ENCODE measurements at places on chromosomes 16 and 17.

GRCh38 chr17:66932311-66932710 is 32.2 kb upstream of the CACNG4 start:
- no peak for DNase-seq

DNA sequence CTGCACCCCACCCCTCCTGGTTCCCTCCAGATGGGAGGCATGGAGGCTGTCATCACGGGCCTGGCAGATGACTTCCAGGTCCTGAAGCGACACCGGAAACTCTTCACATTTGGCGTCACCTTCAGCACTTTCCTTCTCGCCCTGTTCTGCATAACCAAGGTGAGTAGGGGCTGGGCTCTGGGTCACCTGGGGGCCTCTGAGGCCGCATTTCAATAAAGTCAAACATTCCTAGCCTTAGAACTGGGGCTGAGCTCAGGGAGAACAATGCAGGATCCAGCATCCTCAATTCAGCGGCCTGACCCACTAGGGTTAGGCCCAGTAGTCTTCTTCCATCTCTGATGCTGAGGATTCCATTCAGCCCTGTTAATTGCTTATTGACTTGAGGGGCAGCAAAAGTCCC is 42.1 kb downstream of the SLC6A2 start:
- DNase-seq, result no peak

DNA sequence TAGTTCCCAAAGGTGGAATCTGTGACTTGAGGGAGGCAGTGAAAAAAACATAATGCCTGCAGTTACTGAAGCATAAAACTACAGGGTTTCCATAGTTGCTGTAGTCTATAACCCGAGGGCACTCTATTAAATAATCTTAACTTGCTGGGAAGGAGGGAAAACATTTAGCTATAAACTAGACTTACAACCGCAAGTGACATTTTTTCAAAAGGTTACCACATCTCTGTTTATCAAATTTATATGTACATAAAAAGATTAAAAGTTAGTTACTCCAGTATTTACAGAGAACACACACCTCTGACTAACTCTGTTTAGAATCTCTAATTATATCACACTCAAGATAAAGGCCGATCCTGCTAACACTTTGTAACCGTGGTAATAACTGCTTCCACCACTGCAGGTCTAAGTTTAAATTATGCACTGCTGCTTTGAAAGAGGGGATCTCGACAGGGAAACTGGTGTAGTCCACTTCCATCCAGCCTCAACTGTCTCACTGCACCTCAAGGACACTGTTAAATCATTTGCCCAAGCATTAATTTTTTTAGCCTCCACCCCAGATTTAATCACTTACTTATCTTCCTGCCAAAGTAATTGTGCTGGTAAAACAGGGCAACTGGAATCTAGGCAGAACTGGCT is 14.6 kb downstream of the KCNJ16 start:
- DNase-seq, result no peak

GRCh38 chr17:58960068-58960467 is 146.6 kb downstream of the TRIM37 start:
- peak; percentile 62 for DNase-seq

- DNase-seq, result no peak
Observed at GRCh38 chr16:89107203-89107582, 13.5 kb downstream of the ACSF3 start.

DNA sequence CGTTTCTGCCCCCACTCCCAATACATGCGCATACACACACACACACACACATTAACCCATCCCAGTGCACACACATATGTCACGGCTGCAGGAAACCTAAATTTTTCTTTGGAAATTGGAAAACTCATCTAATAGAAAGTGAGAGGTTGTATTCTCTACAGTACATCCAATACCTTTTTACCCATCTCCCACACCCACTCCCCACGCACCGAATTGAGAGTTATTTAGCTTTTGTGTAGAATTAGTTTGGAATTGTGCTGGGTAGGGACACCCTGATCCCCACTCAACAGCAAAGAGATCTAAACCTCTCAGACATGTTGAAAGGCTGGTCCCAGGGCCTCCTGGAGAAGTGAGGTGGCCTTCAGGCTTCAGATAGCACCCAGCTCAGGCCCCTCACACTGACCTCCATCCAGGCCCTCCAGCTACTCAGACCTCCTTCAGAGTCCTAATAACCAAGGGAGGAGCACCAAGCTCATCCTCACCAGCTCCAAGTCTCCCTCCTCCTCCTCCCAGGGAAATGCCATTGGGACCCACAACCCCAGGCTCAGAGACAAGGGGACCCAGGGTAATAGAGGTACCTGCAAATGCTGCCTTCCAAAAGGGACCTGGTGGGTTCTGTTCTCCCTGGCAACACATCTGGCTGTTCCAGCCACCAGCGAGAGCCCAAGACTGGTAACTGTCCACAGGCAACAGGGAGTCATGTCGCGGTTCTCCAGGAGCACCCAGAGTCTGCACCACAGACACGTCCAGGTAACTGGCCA is 955 bp downstream of the HOXB13 start:
- no peak for DNase-seq

DNA sequence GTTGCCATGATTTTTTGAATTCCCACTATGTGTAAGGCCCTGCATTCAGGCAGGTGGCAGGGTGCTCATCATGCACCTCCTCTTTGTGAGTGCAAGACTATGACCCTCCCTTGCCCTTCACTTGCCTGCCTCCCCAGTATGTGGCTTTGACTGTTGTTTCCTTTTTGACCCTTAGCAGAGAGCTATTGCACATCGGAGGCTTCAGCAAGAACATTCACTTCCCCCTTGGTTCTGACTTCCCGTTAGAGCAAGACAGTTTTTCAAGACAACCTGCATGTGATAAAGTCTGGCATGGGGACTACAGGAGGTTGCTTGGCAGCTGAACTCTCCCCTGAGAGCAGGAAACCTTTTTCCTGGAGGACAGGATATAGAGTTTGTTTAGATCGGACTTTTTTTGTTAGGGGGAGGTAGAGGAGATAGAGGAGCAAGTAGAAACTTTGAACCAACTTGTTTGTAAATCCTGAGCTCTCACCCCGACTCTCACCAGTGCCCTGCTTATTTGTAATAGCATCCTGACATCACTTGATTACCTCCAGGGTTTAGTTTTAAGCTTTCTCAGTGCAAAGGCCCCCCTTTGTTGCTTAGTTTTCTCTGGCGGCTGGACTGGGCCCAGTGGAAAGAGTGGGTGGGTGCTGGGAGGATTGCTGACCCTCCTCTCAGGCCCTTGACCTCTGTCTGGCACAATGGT is 34.3 kb downstream of the LIMD2 start:
- no peak for DNase-seq

- DNase-seq, result peak; percentile 69
Observed at GRCh38 chr16:4679850-4680636, 13.3 kb upstream of the NUDT16L1 start.

DNA sequence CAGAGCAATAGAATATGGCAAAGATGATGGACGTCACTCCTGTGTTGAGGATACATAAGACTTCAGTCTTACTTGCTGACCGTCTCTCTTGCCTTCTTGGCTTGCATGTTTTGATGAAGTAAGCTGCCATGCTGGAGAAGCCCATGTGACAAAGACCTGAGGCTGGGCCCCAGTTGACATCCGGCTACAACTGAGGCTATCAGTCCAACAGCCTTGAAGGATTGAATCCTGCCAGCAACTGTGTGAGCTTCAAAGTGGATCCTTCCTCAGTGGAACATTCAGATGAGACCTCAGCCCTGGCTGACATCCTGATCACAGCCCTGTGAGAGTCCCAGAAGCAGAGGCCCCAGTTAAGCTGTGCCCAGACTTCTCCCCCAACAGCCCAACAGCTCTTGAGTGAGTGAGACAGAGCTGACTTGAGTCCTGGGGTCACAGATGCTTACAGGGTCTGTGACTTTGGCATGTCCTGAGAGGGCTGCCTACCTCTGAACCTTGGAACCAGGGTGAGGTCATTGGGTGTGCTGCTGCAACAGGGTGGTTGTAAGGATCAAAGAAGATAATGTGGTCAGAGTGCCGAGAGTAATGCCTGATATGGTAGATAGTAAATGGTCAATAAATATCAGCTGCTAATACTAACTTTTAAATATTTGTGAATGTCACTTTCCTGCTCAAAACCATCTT is 2.4 kb upstream of the BRD7 start:
- DNase-seq, result no peak

DNA sequence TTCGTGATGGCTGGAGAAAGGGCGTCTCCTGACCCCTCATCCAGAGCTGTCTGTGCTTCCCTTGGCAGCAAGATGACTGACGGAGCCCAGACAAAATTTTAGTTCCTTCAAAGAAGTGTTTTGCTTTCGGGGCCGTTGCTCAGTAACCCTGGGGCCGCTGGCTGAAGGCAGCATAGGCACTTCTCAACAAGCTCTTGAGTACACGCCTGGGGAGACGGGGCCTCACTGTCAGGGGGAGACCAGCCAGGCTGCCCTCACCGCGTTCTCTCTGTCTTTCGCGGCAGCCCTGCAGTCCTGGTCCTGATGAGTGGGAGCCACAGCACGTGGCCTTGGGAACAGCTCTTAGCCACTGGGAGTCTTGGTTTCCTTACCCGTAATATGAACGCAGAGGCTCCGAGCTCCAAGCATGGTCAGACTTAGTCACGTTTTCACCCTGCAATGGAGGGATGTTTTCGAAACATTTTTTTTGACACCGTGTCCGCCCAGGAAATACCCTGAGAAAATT is 86.0 kb downstream of the IRF8 start:
- DNase-seq, result no peak

DNA sequence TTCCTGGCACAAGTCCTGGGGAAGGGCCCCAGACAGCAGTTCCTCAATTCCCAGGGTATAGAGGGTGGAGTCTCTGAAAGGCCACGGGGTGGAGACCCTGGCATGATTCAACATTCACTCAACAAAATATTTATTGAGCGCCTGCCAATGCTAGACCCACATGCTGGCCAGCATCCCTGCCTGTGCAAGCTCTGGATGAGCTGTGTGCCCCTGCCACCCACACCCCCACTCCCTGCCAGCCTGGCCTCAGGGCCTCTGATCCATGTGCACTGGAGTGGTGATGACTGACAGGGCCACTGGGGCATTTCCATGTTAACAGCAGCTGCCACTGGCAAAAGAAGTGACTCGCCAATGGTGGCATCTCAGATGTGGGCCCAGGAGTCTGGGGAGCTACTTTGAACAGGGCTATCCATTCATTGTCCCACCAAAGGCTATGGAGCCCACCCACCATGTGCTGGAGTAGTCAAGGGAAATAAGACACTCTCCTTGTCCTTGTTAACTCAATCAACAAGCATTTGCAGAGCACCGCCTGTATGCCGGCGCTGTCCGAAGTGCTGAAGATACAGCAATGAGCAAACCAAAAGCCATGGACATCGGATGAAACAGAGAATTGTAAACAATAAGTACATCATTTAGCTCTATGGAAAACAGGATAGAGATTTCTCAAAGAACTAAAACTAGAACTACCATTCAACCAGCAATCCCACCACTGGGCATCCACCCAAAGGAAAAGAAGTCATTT is 3.0 kb upstream of the PRSS22 start:
- DNase-seq, result no peak

DNA sequence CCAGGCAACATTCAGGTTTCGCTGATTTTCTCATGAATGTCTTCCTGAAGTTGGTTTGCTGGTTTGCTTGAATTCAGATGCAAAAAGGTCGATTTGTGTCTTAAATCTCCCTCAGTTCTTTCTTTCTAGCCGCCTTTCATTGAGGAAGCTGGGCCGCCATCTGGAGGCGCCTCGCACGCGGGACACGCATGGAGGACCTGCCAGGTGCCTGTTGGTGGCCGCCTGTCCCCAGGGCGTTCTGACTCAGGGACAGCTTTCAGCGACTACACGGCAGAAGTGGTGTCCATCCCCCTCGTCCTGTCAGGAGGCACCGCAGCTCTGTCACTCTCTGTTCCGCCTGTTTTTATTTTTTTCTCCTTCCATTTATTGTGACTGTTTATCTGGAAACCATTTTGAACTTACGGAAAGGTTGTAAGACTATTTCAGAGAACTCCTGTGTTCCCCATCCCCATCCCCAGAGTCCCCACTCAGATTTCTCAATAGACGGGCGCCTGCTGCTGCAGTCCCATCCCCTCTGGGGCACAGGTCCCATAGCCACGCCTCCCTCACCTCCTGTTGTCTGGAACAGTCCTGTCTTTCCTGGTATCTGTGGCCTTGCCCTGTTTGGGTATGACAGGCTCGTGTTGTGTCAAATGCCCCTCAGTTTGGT is 33.2 kb downstream of the COX4I1 start:
- no peak for DNase-seq

DNA sequence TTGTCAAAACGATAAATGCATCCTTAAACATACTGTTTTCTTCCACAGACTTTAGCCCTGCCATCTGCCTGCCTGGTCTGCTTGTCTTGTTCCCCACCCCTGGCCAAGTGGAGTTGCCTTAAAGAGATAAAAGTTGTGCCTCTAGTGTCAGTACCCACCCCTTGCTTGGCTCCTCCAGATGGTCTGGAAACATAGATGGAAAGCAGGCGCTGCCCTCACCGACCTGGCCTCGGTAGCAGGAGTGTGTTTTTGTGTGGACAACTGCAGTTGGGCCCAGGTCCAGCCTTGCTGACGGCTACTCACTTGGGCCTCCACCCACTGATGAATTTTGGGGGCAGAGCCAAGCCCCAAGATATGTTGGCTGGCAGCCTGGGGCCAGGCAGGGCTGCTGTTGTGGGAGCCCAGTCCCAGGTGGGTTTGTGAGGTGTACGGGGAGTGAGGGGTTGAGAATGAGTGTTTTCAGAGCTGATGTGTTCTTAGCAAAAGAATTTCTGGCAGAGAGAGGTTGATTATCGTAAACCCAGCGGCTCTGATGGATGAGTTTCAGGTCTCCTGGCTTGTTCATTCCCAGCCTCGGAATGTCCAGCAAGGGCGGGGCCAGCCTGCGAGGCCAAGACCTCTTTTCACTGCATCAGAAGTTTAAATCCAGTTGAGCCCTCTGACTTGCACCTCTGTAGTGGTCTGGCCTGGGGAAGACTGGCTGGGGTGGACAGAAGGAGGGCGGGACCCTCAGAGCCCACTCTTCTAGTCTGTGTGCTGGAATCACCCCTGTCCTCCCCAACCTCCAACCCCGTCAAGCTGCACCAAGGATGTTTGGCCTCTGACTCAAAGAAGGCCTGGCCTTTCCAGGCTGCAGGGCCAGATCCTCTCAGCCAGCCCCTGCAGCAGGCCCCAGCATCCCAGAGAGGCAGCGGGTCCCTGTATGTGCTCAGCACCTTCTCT is 179.7 kb downstream of the RAB11FIP4 start:
- DNase-seq, result peak; percentile 100

DNA sequence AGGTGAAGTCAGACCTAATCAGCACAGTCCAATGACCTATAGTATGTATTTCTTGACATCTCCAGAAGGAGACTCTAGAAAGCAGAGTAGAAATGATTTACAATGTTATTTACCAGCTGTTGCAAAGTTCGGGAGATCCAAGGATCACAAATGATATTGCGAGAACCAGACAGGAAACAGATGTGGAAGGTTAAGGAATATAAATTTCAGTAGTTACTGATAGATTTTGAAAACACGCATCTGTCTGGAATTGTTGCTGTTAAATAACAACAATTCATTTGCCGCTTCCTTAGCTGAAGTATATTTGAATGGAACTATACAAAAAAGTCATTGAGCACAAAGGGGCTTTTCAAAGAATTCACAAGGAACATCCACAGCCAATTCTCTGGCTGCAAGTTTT is 72.0 kb downstream of the STXBP4 start:
- DNase-seq, result no peak
